ENCODE measurements at places on chromosomes 13 and 19.

GRCh38 chr13:23654111-23655110, 84.2 kb downstream of the TNFRSF19 start:
- DNase-seq, result peak; percentile 52

- no peak for DNase-seq
Observed at GRCh38 chr19:54620464-54620863, 9.8 kb upstream of the LILRB1 start.

DNA sequence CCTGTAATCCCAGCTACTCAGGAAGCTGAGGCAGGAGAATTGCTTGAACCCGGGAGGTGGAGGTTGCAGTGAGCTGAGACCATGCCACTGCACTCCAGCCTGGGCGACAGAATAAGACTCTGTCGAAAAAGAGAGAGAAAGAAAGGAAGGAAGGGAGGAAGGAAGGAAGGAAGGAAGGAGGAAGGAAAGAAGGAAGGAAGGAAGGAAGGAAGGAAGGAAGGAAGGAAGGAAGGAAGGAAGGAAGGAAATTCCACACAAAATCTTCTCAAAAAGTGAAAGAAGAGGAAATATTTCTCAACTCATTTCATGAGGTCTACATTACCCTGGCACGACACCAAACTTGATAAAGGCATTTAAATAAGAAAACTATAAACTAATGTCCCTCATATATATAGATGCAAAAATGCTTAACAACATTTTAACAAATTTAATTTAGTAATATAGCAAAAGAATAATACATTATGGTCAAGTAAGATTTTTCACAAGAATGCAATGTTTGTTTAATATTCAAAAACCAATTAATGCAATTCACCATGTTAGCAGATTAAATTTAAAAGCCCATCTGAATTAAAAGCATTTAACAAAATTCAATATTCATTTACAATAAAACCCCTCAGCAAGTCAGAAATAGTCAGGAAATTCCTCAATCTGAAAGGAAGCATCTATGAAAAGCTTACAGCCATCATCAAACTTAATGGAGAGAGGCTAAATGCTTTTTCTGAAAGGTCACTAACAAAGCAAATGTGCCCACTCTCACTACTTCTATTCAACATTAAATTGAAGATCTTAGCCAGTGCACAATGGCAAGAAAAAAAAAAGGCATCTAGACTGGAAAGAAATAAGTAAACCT, 12.0 kb upstream of the CPB2 start:
- DNase-seq, result no peak

DNA sequence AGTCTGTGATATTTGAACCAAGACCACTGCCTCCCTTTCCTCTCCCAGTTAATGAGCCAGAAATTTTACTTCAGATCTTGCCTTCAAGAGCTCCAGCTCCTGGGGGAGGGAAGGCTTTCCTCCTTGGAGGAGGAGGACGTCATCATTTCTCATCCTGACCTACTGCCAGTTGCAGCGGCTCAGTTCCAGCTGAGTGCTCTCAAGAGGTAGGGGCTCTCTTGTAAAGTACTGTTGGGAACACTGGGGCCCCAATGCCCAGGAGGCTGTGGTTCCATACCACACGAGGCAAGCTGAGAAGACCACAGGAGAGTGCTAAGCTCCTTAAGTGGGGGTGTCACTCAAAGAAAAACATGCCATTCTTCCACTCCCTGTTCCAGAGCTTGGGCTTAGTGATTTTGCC, 36.2 kb downstream of the METTL21C start:
- DNase-seq, result no peak

DNA sequence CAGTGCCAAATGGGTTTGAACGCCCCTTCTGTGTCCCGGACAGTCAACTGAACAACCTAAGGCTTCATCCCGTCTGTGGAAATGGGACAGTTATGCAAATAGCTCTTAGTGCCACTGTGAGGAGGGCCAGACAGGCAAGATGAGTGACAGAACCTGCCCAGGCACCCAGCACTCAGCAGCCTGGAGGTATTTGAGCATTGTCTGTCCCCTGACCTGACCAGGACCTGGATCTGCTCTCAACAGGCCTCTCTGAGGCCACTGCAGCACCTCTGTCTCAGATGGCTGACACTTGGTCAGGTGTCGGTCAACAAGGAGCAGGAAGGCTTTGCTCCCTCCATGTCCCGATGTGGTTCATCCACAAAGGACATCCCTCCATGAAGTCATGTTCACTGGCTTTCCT, 67.9 kb downstream of the CCDC70 start:
- DNase-seq, result no peak

DNA sequence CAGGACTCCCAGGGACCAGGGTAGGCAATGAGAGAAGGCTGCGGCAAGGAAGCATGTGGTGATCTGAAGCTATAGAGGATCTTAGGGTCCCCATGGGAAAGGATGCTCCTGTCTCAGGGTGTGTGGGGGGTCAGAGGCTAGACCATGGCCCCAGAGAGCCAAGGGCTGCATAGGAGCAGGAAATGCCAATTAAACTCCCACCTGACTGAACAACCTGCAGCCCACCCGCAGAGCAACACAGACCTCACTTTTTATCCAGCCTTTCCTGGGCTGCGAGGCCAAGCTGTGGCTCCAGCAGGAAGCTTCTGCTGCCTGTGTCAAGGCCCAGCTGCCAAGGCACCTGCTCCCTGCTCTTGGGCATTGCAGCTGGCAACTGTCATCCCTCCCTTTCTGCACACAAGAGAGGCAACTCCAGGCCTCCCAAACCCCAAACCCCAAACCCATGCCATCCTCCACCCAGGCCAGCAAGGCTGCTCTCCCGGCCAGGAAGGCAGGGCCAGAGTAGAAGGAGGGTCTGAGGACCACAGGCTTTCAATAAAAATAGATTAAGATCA, 290.1 kb downstream of the FOXO1 start:
- no peak for DNase-seq

DNA sequence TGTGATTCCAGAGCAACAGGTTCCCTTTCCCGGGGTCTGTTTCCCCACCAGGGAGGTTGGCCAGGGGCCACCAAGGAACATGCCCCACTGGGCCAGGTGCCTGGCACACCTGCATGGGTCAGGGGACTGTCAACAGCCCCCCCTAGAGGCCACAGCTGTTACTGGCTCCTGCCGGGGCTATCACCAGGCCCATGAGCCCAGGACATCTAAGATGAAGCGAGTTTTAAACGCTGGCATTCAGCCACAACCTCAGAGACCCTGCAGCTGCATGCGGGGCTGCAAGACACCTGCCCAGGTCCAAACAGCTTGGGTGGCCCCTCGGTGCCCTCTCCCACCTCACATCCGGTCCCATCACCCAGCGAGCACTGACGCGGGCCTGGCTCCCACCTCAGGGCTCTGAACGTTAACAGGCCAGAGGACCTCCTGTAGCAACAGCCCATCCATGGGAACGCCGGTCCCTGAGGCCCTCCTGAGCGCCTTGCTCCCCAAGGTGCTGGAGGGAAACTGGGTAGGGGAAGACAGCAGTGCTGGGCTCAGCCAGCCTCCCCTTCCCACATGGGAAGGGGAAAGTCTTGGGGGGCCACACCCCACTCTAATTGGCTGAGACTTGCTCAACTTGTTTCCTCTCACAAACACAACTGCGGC, 12.0 kb downstream of the KHSRP start:
- DNase-seq, result peak; percentile 73

- no peak for DNase-seq
Observed at GRCh38 chr19:18144361-18144760, 8.6 kb upstream of the PIK3R2 start.

GRCh38 chr13:98345107-98345935, 168.3 kb upstream of the RNF113B start:
- DNase-seq, result no peak

DNA sequence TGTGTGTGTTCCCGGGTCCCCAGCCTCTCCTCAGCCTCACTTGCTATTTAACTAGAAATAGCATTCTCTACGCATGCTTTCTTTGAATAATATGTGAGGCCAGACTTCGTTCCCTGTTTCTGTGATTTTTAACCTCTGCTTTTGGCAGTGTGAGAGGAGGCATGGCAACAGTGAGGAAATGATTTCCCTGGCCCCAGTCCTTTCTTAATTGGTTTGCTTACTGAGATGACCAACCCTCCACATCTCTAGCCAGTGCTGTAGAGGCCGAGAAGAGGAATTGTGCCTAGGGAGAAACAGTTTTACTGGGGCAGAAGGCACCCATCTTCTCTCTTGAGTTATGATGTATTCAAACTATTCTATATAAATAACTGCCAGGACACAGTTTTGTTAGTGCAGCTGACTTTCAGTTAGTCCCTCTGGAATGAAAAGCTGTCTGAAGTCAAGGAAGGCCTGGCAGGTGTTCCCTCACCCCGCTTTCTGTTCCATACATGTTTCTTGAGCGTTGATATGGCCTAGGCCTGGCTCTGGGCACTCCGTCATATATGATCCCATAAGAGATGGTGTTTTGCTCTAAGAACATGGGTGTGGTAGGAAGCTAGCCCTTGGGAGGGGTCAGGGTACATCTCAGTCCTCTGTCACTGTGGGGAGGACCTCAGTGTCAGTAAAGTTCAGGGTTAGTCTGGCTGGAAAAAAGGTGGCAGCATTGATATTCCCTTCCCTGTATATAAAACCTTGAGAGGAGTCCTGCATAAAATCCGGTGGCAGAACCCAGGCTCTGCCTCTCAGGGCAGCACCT, 73.7 kb upstream of the NPAS1 start:
- DNase-seq, result no peak

- DNase-seq, result no peak
Observed at GRCh38 chr13:55669051-55669450, 1471.7 kb upstream of the PRR20A start.

GRCh38 chr13:21234526-21234925, 58.1 kb downstream of the MRPL57 start:
- no peak for DNase-seq

- DNase-seq, result peak; percentile 2
Observed at GRCh38 chr13:91133941-91134802, 213.3 kb upstream of the MIR17HG start.

GRCh38 chr13:19665427-19665859, 32.0 kb downstream of the MPHOSPH8 start:
- DNase-seq, result no peak

DNA sequence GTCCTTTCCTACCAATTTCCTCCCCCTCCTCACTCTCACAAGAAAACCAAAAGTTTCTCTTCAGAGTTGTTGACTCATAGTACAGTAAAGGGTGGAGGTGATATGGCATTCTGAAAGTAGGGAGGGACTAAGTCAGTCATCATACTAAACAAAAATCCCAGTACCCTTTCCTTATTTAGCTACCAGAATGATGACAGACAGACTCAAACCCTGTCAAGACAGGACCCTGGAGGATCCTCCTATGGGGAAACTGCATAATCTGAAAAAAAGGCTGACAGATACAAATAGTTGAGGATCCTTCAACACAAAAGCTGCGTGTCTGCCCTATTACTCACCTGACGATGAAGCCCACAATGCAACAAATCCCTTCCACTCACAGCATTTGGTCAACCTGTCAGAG, 55.5 kb downstream of the CYSLTR2 start:
- no peak for DNase-seq

- no peak for DNase-seq
Observed at GRCh38 chr13:52765611-52766390, 26.2 kb upstream of the CNMD start.

DNA sequence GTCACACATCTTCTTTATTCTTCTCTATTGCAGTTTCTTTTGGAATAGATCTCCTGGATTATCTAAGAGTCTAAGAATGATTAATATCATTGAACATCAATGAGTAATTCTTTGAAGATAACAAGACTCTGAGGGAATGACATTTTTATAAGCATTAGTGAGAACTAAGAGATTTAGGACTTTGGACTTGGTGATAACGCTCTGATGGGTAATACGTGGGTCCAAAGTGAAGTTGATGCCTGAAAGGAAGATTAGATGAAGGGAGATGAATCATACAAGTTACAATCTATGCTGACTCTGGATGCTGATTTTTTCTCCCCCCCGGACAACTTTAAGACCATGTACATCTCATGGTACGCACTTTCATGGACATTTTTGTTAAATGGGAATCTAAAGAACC, 364.5 kb downstream of the GPC5 start:
- no peak for DNase-seq

DNA sequence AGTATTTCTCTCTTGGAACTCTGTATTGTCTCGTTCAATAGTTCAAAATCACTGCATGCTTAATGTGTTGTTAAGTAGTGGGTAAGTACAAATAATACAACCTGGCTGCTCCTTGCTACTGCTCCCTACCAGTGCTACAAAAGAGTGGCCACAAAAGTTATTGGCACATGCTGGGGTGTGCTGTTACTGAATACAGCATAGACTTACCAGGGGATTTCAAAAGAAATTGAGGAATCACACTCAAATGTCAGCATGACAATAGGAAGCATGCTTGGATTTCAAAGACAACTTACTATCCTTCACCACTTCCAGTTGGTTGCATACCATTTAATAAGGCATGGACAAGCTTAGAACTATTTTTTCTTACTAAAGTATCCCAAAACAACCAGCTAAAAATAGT, 1041.3 kb upstream of the SPRY2 start:
- no peak for DNase-seq

GRCh38 chr19:33724721-33725060, 72.0 kb upstream of the KCTD15 start:
- DNase-seq, result no peak

DNA sequence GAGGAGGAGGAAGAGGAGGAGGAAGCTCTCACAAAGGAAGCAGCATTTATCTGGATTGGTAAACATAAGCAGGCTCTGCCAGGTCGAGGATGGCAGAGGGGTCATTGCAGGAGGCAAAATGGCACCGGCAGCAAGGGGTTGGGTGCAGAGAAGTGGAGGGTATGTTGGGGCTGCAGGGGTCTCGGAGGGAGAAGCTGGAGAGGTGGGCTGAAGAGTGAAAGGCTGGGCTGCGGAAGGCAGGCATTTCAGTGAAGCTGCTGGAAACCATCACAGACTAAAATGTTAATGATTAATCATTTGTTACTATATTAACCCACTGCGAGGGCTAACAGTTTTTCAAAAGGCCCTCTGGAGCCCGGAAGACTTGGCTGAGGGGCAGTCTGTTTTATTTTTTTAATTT, 24.6 kb downstream of the TPT1 start:
- peak; percentile 71 for DNase-seq

DNA sequence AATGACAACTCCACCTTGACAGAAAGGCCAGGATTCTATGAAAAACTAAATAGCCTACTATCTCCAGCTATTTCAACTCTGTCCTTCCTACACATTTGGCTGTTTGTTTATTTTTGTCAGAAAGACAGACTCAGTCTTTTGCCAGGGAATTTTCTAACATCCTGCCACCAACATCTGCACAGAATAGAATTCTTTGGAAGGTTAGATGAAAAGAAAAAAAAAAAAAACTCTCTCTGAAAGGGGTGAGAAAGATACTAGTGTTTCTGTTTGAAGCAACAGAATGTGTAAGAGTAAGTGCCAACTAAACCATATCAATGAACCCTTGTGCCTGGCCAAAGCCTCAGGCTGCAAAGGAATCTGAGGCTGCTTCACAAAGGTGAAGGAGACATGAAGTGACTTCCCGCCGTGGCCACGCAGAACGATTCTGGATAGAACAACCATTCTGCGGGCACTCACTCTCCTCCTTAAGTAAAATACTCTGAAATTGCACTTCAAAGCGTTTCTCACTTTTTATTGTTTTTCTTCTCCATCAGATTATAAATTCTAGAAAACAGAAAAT, 498.2 kb downstream of the IRS2 start:
- no peak for DNase-seq

Data from HuH-7 (cell line).